Stimulated activated CD8-positive, alpha-beta memory T cell treated with anti-CD3 and anti-CD28 coated beads, Interleukin-7, amount 100 ng/mL, for 1 hour (primary cell): ENCODE measurements at places on chromosomes 1 and 21.

DNA sequence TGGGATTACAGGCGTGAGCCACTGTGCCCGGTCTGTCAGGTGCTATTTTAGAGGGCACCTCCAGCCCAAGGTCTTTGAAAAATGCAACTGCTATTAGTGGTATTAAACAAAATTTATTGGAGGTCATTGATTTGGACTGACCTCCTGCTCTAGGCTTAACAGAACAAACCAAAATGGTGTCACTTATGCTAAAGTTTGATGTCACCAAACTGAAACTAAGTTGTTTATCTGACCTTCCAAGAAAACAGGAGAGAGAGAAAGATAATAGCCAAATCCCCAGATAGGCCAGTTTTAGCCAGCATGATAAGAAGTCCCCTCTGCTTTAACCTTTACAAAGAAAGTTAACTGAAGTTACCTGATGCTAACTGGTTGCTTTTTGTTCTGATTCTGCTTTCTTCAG lies 8.1 kb upstream of the INAVA start:
- DNase-seq, result no peak

- no peak for DNase-seq
Measured at GRCh38 chr1:67945733-67946374, 104.6 kb downstream of the DIRAS3 start.

GRCh38 chr1:2126331-2127186 lies 68.0 kb downstream of the FAAP20 start:
- DNase-seq, result no peak

DNA sequence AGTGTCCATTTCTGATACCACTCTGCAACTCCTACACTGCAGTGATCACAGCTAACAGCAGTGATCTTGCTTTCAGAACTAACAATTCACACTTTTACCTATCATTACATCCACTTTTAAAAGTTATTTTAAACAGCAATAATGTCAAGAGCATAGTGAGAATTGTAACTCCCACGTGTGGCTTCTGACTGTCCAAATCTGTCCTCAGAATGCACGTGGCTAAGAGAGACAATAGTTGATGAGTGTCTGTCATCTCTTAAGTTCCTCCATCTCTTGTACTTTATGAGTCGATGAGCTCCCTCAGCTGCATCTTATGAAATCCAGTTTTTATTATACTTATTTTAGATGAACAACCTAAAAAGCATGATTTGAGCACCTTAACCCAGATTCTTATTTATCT lies 16.5 kb upstream of the CFHR5 start:
- no peak for DNase-seq

DNA sequence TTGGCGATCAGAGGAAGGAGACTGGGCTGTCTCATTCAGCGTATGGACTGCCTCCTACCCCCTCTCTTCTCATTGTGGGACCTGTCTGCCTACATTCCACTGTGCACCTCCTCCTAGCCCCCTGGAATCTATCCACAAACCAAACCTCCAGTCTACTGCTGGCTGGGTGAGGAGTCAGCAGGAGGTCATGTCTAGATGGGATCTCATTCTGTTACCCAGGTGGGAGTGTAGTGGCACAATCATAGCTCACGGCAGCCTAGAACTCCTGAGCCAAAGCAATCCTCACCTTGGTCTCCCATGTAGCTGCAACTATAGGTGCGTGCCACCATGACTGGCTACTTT lies 18.0 kb upstream of the TTC22 start:
- DNase-seq, result no peak

DNA sequence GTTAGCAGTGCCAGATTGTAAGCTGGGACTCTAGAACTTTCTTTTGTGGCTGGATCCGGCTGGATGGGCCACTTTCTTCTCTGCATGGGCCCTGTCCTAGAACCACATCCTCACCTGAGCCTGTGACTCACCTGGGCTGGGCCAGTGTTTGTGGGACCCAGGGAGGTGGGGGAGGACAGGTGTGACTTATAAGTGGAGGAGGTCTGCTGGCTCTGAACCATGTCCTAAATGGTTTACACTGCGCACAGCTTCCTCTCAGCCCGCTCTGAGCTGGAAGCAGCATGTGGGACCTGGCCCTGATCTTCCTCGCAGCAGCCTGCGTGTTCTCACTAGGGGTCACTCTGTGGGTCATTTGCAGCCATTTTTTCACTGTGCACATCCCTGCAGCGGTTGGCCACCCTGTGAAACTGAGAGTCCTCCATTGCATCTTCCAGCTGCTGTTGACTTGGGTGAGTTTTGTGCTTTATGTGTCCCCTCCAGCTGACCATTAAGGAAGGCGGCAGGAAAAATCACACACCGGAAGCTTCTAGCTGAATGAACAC lies at the start of gene AADACL3:
TSS of gene AADACL3 (plus strand) at position 215 of the 542 bp plus-strand sequence. CDS start at position 282, 67 bp downstream.
- DNase-seq, result no peak

DNA sequence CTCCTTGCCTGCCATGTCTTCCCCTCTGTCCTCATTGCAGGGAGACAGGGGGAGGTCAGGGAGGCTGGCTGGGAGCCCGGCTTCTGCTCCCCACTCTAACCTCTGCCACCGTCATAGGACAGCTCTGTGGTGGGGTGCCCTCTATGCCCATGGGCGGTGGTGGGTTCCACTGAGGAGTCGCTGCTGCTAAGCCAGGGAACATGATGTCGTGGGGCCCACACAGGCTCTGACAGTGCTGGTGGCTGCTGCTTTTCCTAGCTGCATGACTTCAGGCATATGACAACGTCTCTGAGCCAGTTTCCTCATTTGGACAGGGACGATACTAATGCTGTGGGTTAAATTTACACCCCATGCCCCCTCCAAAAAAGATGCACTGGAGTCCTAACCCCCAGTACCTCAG lies 14.7 kb downstream of the KCNA10 start:
- no peak for DNase-seq

GRCh38 chr1:155884031-155884960 lies 24.9 kb downstream of the SYT11 start:
- no peak for DNase-seq

- DNase-seq, result no peak
Measured at GRCh38 chr1:183048087-183049085, 25.2 kb downstream of the LAMC1 start.

GRCh38 chr1:25068316-25068715 lies 138.2 kb upstream of the RUNX3 start:
- DNase-seq, result no peak

DNA sequence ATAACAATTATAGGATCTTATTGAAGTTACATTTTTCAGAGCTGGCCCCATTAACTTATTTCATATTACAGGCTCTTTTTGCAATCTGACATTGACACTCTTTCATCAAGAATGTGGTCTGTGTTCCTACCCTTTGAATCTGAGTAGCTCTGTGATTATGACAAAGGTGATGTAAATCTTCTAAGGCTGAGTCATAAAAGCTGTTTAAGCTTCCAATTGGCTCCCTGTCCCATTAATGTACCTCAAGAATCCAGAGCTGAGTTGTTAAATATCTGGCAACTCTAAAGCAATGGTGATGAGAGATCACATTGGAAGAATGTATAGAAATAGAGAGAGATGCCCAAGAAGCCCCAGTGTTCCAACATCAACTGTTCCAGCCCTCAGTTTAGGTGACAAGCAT lies 178.5 kb upstream of the DEPDC1 start:
- DNase-seq, result no peak

- no peak for DNase-seq
Measured at GRCh38 chr1:19888112-19888511, 5.9 kb downstream of the OTUD3 start.

- peak; percentile 92 for DNase-seq
Measured at GRCh38 chr1:155206891-155207805, 549 bp downstream of the THBS3 start.
